ENCODE measurements at places on chromosomes 4 and X.

GRCh38 chr4:85756938-85757337 lies 282.0 kb downstream of the ARHGAP24 start:
- no peak for DNase-seq

DNA sequence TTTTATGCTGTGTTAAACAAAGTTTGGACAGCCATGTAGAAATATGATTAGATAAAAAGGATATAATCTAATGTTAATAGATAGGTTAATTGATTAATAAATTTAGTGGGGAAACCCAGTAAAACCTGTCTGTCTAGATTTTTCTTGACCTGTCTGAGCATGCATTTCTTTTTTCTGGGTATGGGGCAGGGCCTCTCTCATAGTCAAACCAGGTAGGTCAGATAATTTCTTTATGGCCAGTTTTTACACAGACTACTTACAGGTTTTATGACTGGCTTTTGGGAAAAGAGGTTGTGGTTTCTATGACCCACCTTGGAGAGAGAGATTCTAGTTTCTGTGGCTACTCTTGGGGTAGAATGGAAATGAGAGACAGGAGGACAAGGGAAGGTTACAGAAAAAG lies 135.6 kb upstream of the EPHA5 start:
- DNase-seq: no peak

DNA sequence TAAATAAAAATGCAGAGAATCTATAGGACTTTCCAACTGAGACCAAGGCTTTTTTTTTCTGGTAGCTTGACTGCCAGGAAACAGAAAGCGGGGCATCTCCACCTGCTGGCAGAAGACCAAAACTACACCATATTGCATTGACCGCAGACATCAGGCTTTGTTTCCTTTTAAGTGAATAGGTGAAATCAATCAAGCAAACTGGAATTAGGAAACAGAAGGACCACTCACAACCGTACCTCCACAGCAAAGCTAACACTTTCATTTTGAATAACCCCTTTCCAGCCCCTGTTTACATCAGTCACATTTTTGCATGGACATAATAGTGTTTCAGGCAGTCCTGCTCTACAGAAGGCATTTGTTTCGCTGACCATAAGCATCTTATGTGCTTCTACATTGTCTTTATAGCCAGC lies 218.2 kb downstream of the IDS start:
- peak; percentile 22 for DNase-seq

DNA sequence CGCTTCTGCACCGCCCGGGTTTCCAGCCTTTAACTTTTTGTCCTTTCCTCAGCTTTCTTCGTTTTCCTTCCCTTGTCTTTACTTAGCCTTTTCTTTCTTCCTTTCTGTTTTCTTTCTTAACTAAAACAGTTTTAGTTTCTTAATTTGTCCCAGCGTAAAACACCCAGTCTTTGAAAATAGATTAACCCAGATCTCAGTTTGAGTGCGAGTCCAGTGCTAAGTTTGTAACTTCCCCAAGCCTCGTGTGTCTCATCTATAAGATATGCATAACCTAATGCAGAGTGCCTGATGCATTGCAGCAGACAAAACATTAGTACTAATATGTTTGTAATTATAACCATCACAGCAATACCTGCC lies 460 bp upstream of the GEMIN8 start:
- DNase-seq: no peak

GRCh38 chr4:151098979-151099228 lies 524 bp upstream of the RPS3A start:
- no peak for DNase-seq

DNA sequence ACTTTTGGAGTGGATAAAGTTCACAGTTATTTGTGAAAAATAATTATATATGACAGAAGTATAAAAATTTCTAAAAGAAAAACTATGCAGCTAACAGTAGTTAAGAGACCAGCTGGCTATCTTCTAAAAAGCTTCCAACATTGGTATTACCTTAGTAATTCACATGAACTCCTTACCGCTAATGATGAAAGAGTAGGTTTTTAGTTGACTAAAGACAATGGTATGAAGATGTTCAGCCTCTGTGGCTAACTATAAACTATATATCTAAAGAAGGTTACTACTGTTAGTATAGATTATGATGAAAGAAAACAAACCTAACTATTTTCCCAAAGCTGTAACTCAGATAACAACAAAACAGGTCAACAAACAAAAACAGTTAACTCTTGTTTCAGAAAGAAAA lies 10.4 kb downstream of the CCNI start:
- DNase-seq: no peak

DNA sequence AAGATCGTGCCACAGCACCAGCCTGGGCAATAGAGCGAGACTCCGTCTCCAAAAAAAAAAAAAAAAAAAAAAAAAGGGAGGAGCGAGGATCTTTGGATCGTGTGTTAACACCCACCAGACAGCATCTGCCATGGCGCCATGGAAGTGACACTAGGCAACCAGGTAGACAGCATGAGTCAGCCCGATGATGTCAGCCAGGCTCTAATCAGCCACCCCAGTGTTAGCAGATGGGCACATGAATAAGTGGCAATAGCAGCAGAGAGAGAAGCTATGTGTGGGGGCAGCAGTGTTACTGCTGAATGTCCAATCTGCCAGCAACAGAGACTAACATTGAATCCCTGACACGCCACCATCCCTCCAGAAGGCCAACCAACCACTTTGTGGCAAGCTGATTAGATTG lies 6.6 kb downstream of the SYN1 start:
- DNase-seq: no peak

GRCh38 chrX:41720125-41720779 lies 3.7 kb upstream of the GPR82 start:
- DNase-seq: no peak

- DNase-seq: no peak
Observed at GRCh38 chrX:47201345-47201944, 7.8 kb downstream of the UBA1 start.

GRCh38 chrX:18410038-18410437 lies 15.4 kb upstream of the CDKL5 start:
- DNase-seq: no peak

DNA sequence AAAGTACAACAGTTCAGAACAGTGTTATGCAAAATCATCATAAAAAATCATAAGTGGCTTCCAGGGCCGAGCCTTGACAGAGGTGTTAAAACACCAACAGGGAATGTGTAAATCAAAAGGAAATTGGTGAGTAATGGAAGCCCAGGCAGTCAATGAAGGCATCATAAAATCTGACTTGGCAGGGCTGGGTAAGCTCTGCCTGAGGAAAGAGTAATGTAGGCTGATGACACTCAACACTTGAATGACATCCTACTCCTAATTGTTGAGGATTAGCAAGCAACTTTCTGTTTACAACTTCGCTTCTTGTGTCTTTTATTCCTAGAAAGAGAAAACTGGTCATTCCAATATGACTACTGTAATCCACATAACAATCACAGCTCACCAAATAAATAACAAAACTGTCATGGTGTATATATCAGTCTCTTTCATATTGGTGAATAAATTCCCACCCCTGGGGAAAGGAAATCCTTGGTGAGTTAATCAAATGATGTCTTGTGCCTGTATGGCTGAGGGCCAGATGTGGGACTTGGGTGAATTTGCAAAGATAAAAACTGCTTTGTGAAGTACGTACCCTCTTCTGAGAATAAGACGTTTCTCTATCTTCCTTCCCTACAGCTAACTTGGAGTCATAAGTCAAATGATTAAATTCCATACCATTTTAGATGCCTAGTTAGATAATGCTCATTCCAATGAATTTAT lies 196.8 kb downstream of the DCHS2 start:
- DNase-seq: no peak

DNA sequence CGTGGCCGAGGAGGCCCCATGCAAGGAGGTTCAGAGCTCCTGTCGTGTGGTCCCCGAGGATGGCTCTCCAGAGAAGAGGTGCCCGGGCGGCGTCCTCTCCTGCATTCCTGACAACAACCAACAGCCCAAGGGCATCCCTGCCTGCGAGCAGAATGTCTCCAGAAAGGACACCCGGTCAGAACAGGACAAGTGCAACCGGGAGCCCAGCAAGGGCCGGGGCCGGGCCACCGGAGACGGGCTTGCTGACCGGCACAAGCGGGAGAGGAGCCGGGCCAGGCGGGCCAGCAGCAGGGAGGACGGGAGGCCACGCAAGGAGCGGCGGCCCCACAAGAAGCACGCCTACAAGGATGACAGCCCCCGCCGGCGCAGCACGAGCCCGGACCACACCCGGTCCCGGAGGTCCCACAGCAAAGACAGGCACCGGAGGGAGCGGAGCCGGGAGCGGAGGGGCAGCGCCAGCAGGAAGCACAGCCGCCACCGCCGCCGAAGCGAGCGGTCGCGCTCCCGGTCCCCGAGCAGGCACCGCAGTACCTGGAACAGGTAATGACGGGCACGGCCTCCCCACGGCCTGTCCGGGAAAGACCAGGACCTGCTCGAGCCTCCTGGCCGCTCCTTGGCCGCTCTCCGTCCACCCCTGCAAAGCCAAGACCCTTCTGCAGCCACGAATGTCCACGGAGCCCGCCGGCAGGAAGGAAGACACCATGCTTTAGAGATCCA lies 9.8 kb downstream of the AKAP17A start:
- no peak for DNase-seq

DNA sequence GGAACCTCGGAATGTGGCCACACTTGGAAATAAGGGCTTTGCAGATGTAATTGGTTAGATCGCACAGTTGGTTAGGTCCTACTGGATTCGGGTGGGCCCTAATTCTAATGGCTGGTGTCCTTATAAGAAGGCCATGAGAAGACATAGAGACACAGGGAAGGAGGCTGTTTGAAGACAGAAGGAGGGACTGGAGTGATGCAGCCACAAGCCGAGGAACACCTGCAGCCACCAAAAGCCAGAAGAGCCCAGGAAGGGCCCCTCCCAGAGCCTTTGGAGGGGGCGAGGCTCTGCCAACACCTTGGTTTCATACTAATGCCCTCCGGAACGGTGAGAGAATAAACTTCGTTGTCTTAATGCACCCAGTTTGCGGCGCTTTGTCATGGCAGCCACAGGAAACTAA lies 47.0 kb downstream of the EVC start:
- no peak for DNase-seq
